ENCODE measurements at places on chromosomes 4 and X. TPM values are rescaled to one million over a fixed set of nuclear protein-coding genes. Genes with fewer than 3 reads are reported as not detected.

- H3K4me3 ChIP-seq = no peak overlapping the region
- H3K27me3 ChIP-seq = no peaks in the 10 kb centered on the region
- H3K27ac ChIP-seq = no peak overlapping the region
- DNase-seq = no peak
- H3K36me3 ChIP-seq = no peaks in the 10 kb centered on the region
These were observed 218.6 kb downstream of the SPCS3 start for GRCh38 chr4:176538217-176538925.

Gene GABRB1
- 3.6 TPM for polyA plus RNA-seq

GRCh38 chr4:86921608-86922252, 13.1 kb upstream of the AFF1 start:
- no peak for DNase-seq
- H3K27ac ChIP-seq = no peak overlapping the region
- H3K4me3 ChIP-seq = no peak overlapping the region
- H3K27me3 ChIP-seq = no peaks in the 10 kb centered on the region
- peaks cover 7% of the 10 kb centered on the region for H3K4me1 ChIP-seq

DNA sequence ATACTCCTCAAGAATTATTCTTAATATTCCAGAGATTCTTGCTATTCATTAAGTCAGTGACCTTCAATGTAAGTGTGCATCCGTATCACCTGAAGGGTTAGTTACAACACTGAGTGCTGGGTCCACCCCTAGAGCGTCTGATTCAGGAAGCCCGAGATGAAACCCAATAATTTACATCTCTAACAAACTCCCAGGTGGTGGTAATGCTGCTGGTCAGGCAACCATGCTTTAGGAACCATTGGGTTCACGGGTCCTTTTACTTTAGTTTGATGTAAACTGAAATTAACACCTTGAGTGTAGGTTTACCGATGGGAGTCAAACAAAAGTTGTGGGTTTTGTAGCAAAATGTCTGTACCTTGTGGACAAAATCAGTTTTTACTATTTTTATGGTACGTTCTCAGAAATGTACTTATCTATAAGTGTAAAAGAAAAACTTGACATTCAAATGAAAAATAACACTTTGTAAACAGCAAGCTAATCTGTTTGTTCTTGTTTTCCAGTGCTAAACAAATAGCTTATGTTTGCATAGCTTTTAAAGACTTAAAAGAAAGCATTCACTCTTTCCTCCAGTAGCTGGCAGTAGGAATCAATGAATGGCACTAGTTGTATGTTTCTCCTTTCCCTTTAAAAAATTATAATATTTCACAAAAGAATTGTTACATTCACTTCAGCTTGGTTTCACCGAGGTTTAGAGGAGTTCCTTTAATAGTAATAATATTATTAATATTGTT, 32.7 kb downstream of the ACE2 start:
- H3K4me1 ChIP-seq = peaks cover 8% of the 10 kb centered on the region
- no peak overlapping the region for H3K4me3 ChIP-seq
- peak; percentile 27 for DNase-seq
- H3K27ac ChIP-seq = no peak overlapping the region
- H3K36me3 ChIP-seq = no peaks in the 10 kb centered on the region

DNA sequence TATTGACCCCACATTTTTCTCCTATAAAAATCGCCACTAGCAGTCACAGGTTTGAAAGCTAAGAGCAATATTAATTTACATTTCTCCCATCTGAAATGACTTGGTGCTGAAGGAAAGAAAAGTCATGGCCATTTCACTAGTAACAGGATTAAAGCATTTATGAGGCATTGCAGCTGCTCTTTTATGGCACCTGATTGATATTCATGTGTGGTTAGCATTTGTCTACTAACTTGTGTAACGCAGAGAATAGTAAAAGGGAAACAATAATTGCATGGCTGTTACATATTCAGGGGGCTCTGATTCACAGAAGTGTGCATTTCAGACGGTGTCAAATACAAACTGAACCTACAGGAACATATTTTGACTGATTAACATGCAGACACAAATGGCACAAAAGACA, 5.2 kb downstream of the PCDH19 start:
- peak overlapping the region; percentile 1 for H3K4me3 ChIP-seq
- H3K27me3 ChIP-seq = peaks cover 4% of the 10 kb centered on the region
- H3K27ac ChIP-seq = no peak overlapping the region
- no peak for DNase-seq
- H3K4me1 ChIP-seq = no peaks in the 10 kb centered on the region

- no peak for DNase-seq
- no peak overlapping the region for H3K4me3 ChIP-seq
- no peaks in the 10 kb centered on the region for H3K4me1 ChIP-seq
- H3K27ac ChIP-seq = no peak overlapping the region
These were observed 31.2 kb downstream of the PDE5A start for GRCh38 chr4:119597377-119597776.

DNA sequence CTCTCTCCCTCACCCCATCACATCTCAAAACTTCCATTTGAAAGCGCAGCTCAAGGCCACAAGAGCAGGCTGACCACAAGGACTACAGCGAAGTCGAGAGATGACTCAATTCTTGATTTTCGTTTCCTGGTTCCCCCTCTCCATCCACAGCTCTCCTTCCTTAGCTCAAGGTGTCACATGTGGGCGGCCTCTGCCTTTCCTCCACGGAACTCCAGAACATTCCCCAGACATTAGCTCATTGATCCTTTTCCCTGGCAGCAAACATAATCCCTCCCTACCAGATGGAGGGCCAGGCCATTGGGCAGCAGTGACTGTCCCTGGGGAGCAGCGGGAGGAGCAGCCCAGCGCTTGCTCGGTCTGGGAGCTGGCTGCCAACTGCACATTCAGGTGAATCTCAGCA, 56.3 kb downstream of the CCDC149 start:
- H3K4me1 ChIP-seq = peaks cover 12% of the 10 kb centered on the region
- H3K4me3 ChIP-seq = no peak overlapping the region
- no peak overlapping the region for H3K27ac ChIP-seq
- no peaks in the 10 kb centered on the region for H3K27me3 ChIP-seq
- DNase-seq = no peak
- H3K36me3 ChIP-seq = no peaks in the 10 kb centered on the region

DNA sequence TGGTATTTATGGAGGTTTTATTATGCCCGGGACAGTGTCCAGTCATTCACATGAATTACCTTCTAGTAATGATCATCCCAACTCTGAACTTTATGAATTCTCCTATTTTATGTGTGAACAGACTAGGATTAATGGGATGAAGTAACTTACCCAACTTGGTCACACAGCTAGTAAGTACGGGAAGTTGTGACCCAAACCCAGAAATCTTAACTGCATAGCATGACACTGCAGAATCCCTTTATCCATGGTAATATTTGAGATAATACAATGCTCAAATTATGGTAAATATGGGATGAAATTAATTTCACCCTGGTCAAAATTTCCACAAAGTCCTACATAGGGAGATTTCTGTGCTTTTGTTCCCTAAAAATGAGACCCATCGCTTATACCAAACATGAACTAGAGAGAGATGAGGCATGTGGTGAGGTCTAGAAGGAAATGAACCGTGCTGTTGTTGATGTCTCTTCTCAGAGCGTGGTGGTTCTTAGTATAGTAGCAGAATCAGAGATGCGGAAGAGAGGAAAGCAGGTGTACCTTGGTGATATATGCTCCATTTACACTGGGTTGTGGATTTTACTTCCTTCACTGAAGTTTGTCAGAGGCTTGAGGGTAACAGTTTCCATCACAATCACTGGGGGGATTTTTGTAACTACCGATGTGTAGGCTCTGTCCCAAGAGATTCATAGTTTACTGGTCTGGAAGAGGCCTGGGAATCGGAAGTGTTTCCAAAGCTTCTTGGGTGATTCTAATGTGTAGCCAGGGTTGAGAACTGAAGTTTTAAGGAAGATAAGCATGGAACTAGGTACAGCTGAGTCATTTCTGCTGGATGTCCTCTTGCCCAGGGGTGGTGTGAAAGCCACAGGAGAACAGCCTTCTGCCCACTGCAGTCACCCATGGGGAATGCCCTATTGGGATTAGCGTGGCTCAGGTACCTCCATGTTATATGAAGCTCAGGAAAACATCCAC, 30.2 kb upstream of the FAM9C start:
- no peak for DNase-seq
- no peaks in the 10 kb centered on the region for H3K27me3 ChIP-seq
- H3K4me3 ChIP-seq = no peak overlapping the region
- H3K27ac ChIP-seq = no peak overlapping the region
- H3K4me1 ChIP-seq = peaks cover 25% of the 10 kb centered on the region
- H3K36me3 ChIP-seq = no peaks in the 10 kb centered on the region

DNA sequence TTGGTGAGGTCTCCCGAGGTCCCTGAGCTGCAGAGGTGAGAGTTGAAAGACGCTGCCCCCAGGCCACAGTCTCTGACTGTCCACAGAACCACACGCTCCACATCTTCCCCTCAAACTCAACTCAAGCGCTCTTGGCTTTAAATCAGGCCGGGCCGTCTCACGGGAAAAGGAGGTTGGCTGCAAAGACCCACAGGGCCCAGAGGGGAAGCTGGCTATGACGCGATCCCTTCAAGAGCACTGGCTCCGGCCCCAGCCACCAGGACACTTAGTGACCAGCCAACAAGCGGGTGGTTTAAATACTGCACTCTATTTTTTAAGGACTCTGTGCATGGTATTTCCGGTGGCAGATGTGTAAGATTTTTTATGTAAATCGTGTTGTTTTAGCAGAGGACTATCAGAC, 19.9 kb downstream of the LRPAP1 start:
- no peak overlapping the region for H3K4me3 ChIP-seq
- H3K27ac ChIP-seq = no peak overlapping the region
- H3K27me3 ChIP-seq = no peaks in the 10 kb centered on the region
- H3K4me1 ChIP-seq = no peaks in the 10 kb centered on the region

Gene CFAP47
- not detected for polyA plus RNA-seq

All from hepatocyte (in vitro differentiated cells).